ENCODE measurements at places on chromosomes 2 and 18. TPM values are rescaled to one million over a fixed set of nuclear protein-coding genes. Genes with fewer than 3 reads are reported as not detected.

Gene CFC1B
- not detected for polyA plus RNA-seq

Gene APCDD1
- polyA plus RNA-seq, result not detected

Gene MATN3
- polyA plus RNA-seq, result not detected

Gene PTPRM
- 12.1 TPM for polyA plus RNA-seq

GRCh38 chr2:18922276-18922675, 332.9 kb upstream of the NT5C1B start:
- no peak for DNase-seq

GRCh38 chr2:57569396-57569795, 477.2 kb upstream of the VRK2 start:
- no peak for DNase-seq

- no peak for DNase-seq
These were observed 99.6 kb downstream of the TXNL1 start for GRCh38 chr18:56538746-56539145.

GRCh38 chr2:135047300-135047699, at the start of gene MAP3K19:
Gene MAP3K19 (minus strand): TSS chr2:135047447. CDS start chr2:135024647, 22,800 bp downstream.
- no peak for DNase-seq

- DNase-seq, result no peak
These were observed 20.3 kb downstream of the TBR1 start for GRCh38 chr2:161436411-161436810.

GRCh38 chr2:71452565-71452964, 796 bp upstream of the DYSF start:
- DNase-seq, result no peak

Gene GPAT2
- 1.1 TPM for polyA plus RNA-seq

DNA sequence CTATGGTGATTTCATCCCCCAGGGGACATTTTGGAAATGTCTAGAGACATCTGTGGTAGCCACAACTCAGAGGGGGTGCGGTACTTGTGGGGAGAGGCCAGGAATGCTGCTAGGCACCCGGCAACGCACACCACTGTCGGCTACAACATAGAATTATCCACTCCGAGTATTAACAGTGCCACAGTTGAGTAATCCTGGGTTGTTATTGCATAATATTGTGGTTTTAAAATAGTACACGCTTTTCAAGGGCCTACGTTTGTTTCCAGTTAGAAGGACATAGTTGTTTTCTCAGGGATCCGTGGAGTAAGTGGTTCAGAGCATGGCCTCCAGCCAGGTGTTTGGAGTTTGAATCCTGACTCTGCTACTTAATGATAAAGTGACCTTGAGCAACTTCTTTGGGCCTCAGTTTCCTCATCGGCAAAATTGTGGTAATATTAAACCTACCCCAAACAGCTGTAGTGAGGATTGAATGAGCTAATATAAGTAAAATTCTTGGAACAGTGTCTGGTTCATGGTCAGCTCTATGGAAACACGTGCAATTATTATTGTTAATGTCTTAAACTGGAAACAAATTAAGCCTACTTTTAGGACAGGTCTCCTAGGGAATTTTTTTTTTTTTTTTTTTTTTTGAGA, 24.5 kb downstream of the CYP27A1 start:
- DNase-seq, result no peak

DNA sequence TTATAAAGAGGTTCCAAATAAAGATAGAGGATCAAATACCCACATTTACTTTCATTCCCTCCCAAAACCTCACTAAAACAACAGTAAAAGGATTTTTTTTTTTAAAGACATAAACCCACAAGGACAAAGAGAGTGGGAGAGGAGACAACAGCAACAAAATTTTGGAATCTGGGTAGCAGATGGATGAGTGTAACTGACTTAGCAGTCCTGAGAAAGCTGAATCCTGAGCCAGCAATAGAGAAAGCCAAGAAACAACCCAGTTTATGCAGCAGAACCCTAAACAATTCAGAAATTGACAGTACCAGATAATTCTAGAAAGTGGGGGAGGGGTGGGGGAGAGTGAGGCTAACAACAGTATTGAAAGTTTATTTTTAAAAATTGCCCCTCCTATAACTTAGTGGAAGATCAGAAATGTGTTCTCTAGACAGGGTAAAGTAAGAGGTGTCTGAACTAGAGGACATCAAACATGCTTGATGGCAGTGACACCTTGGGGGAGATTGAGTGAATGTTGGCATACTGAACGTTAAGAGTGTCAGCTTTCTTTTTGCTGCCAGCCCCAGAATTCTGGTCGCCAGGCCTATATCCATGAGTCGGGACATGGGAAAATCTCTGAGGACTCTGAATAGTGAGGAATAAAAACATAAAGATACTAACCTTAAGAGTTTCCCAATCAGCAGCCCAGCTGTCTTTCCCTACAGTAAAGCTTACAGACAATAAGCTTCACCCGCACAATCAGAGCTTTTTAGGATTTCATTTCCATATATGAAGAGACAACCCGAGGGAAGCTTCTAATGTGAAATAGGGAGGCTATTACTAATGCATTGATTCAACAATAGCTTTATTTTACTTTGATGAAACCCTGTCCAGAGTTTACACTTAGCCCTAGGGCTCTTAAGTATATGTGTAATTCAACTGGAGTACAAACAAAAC, 128.0 kb upstream of the ALPP start:
- DNase-seq, result no peak

- DNase-seq, result no peak
These were observed 9.9 kb upstream of the SLC9A4 start for GRCh38 chr2:102463160-102463559.

Gene ACTG2
- polyA plus RNA-seq, result not detected

GRCh38 chr2:110219496-110220189, 7.3 kb upstream of the MTLN start:
- DNase-seq, result no peak

Gene CREG2
- not detected for polyA plus RNA-seq

DNA sequence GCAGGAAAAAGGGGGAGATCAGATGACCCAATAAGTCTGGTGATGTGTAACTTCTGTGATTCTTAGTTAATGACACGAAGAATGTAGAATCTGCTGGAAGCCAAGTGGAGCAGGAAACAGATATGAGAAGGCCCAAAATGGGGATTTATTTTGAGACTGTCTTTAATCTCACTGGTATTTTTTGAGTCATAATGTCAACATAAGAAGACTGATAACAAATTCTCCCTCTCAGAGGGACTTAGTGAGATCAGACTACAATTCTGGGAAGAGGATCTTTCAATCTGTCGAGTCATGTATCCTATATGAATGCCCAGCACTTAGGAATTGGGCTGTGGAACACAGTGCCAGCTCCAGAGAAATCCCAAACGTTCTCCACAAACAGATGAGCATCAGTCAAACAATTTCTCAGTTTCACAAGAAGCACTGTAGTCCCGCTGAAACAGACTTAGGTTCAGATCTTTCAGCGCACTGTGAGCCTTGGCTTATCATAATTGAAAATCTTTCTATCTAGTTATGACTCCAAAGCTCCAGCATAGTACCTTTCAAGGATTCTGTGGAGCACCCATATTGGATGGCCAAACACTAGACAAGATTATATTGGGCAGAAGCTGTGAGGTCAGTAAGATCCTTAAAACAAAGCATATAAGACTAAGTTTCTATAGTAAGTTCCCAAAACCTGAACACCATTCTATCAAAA, 738.2 kb downstream of the LRP1B start:
- DNase-seq, result no peak

DNA sequence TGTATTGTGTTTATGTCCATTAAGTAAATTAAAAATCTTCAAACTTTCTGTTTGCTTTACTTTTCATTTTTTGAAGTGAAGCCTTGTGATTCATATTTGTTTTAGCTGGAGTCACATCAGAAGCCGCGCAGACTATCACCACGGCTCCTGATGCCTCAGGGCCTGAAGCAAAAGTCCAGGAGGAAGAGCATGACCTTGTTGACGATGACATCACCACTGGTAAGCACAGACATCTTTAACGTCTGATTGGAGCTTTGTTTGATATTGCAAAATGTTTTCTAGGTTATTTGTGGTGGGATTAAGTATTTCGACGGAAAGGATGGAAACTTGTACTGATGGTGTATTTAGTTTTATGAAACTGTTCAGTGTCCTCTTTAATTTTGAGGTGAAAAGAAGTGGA, 164.8 kb downstream of the WDR7 start:
- no peak for DNase-seq

DNA sequence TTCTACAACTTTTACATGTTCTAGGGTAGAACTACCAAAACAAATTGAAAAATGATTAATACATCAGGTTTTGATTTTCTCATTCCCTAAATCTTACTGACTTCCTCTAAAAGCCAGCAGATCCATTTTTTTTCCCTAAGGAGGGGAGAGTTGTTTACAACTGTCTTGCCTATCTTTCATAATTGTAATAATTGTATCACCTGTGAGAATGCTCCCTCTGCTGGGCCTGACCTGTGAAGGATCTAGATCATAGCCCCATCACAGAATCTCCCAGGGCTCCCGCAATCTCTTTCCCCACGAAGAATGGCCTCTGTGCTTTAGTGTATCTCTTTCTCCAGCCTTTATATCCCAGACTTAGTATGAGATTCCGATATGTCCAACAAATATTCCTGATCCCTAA, 9.1 kb downstream of the LOXL3 start:
- no peak for DNase-seq

- peak; percentile 11 for DNase-seq
These were observed 70.0 kb upstream of the ATP5MC3 start for GRCh38 chr2:175251425-175252041.

GRCh38 chr2:46650556-46651001, 171.2 kb downstream of the TMEM247 start:
- peak; percentile 21 for DNase-seq
